ENCODE measurements at places on chromosomes 5 and 9.

DNA sequence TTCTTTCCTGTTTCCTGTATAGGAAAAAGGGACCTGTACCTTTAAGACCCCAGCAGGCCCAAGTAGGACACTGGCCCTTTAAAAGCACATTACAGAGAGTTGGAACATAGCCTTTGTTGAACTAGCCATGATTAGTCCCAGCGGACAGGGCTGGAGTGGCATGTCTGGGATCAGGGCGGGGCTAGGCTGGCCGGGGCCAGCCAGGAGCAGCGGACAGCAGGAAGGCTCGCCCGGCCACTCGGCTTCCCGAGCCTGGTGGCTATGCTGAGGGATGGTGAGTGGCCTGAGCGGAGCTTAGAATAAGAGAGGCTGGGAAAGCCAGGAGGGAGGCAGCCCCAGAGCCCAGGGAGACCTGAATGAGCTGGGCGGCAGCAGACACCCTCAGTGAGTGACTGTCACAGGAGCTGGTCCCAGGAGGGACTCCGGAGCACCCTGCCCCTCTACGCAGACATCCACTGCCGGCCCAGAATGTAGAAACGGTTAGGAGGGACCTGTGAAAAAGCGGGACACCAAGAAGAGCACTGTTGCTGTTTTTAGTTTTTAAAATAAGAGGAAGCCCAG lies 92.1 kb downstream of the DAB2IP start:
- DNase-seq: peak; percentile 50

DNA sequence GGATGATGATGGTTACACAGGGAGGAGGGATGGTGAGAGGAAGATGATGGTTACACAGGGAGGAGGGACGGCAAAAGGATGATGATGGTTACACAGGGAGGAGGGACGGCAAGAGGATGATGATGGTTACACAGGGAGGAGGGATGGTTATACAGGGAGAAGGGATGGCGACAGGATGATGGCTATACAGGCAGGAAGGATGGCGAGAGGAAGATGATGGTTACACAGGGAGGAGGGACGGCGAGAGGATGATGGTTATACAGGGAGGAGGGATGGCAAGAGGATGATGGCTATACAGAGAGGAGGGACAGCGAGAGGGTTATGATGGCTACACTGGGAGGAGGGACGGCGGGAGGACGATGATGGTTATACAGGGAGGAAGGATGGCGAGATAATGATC lies 64.1 kb upstream of the FCN1 start:
- no peak for DNase-seq

DNA sequence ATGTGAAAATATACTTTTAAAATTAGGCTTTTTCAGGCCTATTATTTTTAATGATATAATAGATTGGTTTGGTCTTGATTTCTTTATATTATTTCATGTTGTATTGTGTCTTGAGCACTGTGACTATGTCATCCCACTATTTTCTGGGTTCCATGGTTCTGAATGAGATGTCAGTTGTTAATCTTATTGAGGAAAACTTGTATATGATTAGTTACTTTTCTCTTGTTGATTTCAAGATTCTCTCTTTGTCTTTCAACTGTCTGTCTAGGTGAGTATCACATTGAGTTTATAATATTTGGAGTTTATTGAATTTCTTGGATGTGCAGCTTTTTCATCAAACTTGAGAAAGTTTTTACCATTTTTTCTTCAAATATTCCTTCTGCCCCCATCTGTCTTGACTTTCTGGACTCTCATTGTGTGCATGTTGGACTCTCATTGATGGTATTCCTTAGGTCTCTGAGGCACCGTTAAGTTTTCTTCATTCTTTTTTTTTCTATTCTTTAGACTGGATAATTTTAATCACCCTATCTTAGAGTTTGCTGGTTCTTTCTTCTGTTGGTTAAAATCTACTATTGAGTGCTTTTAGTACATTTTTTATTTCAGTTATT lies 175.8 kb downstream of the TMEM167A start:
- no peak for DNase-seq

GRCh38 chr5:138974227-138975063 lies 99.3 kb upstream of the LRRTM2 start:
- peak; percentile 17 for DNase-seq

GRCh38 chr5:6872441-6873160 lies 159.4 kb downstream of the TENT4A start:
- DNase-seq: no peak

DNA sequence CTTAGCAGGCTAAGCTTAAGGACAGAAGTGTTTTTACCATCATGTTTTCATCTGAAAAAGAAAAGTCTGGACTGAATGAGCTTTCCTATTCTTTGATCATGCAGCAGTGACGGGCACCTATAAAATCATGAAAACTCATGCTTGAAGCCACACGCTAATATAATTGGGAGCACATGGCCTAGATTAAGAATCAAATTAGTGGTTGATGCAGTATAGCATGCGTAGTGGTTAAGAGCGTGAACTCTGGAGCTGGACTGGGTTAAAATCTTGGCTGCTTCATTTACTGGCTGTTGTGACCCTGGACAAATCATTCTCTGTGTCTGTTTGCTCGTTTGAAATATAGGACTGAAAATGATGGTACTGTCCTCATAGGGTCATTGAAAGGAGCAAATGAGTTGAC lies 49.9 kb upstream of the IL13 start:
- DNase-seq: no peak

- DNase-seq: no peak
These were observed 345.9 kb upstream of the RPS23 start for GRCh38 chr5:82624062-82624461.

DNA sequence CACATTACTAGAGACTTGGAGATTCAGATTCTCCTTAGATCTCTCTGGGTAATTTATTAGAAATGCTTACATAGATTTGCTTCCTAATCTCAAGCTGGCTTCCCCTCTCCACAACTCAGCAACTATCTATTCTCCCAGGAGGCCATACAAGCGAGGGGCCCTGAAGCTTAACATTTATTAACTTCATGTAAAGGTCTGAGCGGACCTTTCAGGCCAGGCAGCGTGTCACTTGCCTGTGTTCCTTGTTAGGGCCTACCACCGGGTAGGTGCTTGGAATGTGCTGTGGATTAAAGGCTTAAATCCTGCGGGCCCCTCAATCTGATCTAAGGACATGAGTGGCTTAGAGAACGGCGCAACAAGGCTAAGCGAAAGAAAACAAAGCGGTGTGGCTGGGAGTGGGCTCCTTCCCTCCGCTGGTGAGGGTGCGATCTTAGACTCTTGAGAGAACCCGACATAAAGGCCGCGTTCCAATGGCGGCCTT lies 712 bp upstream of the HSPA4 start:
- DNase-seq: no peak

DNA sequence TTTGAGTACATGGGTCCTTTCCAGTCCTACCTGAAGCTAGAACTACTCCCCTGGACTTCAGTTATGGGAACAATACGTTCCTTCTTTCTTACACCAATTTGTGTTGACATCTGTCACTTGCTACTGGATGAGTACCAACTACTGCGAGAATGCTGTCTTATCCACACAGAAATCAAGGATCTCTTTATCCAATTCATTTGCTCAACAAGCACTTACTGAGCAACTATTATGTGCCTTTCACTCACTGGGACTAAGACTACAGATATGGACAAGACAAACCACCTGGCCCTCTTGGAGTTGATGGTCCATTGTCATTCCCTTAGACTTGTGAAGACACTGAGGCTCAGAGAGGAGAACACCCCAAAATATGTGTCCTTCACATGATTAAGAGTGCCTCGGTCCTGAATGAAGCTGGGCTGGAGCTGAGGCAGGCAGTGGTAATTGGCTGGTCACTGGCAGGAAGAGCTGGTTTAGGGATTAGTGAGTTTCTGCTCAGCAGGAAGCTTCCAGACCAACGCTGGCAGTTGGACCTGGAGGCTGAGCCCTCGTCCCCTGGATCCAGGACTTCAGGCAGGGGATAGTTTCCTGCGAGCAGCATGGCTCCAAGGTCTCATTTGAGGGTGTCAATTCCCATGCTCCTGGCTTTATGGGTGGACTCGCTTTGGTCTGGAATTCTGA lies 8.4 kb upstream of the ARSI start:
- no peak for DNase-seq

DNA sequence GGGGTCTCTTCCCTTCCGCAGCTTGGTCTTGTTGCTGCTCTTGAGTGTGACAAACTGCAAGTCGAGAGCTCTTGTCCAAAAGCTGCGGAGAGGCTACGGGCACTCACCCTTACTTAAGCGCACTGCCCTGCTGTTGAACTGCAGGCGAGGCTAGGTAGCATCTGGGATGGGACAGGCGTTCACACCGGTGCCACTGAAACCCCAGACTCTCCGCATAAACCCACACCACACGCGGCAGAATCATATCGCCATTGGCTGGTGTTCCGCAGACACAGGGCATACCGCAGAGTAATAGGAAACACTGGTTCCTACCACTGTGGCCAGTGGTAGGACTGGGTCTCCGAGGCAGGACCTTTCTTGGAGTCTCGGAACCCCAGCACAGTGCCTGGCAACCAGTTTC lies 2.2 kb upstream of the NPR3 start:
- no peak for DNase-seq

DNA sequence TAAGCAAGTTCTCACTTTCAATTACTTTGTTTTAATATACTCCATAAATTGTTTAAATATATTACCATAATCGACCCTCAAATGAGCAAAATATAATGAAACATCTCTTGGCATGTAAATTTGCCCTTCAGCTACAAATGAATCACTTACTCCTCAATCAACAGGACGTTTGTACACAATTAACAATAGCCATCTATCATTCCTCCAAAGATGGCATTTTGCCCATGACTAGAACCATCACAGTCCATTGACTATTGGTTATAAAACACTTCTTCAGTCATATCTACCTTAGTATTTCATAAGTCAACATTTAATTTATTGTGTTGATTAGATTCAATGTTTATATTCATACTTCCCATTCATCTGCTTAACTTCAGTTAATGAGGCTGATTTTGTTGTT lies 127.2 kb downstream of the CTNND2 start:
- DNase-seq: no peak

- no peak for DNase-seq
These were observed at the start of gene BARX1 for GRCh38 chr9:93955111-93955980. Gene BARX1 (minus strand): TSS chr9:93955355. CDS start chr9:93955146, 209 bp downstream.

GRCh38 chr5:176508603-176509002 lies 28.6 kb downstream of the RNF44 start:
- no peak for DNase-seq

DNA sequence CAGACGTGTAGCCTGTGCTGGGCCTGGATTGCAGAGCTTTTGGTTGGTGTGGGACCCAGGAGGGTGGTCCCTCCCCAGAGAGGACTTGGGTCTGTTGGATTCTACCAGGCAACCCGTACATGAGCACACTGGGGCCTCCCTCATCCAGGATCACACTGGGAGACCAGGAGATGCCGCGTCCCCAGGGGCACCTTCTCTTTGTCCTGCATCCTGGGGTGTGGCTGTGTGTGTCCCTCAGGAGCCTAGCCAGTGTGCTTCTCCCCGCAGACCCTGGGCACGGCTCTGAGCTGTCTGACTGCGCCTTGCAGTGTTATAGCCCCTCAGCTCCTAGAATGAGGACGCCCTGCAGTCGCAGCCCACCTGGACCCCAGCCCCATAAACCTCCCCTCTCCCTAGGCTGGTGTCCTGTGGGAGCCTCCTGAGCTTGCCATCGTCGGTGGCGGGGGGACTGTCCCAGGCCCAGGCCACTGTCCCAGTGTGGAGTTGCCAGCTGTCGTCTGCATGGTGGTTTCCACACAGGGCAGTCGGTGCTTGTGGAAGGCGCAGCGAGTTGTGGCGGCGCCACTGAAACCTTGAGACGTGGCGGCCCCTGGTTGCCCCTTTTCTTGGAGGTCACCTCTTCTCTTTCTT lies 27.6 kb downstream of the CEP72 start:
- DNase-seq: no peak

DNA sequence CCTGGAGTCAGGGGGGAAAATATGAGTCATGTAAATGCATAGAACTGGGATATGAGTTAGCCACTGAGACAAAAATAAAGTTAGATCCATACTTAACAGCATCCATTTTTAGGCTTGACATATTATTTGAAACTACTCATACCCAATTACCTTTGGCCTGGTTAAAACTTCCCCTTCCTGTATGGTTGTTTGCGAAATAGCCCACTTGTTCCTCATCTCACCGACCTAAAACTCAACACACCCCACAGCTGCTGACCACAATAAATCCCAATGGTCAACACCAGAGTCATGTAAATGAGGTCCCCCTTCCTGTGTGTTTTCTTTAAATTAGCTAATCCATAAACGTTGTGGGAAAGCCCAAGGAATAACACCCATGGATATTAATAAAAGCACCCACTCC lies 55.2 kb upstream of the TMEM215 start:
- no peak for DNase-seq

DNA sequence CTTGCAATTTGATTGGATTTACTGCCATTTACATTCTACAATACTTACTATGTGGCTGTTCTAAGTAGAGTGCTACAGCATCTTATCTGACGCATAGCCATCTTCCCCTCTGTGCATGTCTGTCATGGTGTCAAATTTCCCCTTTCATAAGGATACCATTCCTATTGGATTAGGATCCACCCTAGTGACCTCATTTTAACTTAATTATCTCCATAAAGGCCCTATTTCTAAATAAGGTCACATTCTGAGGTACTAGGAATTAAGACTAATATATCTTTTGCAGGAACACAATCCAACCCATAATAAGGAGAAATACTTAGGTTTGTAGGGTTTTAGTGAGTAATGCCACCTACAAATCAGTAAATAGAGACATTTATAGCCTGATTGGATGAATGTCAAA lies 268.0 kb downstream of the ADAMTSL1 start:
- DNase-seq: no peak

- no peak for DNase-seq
These were observed 21.4 kb upstream of the FAM81B start for GRCh38 chr5:95369782-95370181.

GRCh38 chr5:8981496-8981895 lies 564.4 kb downstream of the SEMA5A start:
- DNase-seq: no peak

GRCh38 chr9:109518621-109519335 lies 20.7 kb upstream of the PTPN3 start:
- DNase-seq: no peak

DNA sequence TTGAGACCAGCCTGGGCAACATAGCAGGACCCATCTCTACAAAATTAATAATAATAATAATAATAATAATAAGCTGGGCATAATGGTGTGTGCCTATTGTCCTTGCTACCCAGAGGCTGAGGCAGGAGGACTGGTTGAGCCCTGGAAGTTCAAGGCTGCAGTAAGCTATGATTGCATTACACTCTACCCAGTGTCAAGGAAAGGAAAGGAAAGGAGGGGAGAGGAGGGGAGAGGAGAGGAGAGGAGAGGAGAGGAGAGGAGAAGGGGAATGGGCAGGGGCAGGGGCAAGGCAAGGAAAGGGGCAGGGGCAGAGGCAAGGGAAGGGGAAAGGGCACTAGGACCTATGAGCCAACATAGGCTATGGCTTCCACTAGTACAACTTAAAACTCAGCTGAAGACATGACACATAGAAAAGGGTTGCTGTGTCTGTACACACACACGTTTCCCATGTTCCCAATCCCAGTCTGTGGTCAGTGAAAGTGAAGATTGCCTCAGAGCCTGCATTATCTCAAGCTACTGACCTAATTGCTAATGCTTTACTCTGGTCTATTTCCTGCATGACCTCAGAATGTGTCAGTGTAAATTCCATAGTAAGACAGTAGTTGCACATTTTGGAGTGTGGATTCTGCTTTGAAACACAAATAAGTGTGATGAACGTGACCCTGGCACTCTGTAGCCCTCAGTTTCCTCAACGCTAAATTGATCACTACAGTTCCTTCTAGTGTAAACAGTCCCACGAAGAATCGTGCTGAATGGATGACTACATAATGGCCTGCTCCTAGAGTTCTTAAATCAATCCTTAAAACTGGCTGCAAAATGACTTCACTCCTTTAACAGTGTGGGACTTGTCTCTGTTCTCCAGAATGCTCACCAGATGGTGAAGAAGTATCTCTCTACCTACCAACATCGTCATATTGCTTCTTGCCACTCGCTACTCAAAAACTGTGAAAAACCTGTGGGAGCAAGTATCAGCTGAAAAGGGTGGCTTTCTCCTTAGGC lies 497.0 kb downstream of the RAB3C start:
- DNase-seq: peak; percentile 69
